ENCODE measurements at places on chromosomes 7 and 10.

DNA sequence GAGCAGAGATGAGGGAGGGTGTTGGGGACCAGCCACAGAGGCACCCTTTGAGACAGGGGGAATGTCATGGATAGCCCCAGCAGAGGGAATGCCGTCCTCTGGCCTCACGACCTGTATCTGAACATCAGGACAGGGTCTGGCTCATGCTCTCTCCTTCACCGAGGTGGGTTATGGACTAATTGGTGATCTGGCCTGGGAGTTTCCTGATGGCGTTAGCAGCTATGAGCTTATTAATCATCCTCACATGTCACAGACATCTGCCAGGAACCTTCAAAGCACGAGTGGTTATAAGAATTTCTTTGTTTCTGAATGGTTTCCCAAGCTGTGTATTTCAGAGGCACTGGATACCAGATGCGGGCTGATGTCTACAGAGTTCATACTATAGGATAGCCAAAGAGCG, 6.9 kb downstream of the CPA4 start:
- DNase-seq: no peak

- no peak for DNase-seq
These were observed 75.5 kb upstream of the CXCL12 start for GRCh38 chr10:44460416-44460815.

- no peak for DNase-seq
These were observed 322.4 kb downstream of the PTEN start for GRCh38 chr10:88185830-88186229.

DNA sequence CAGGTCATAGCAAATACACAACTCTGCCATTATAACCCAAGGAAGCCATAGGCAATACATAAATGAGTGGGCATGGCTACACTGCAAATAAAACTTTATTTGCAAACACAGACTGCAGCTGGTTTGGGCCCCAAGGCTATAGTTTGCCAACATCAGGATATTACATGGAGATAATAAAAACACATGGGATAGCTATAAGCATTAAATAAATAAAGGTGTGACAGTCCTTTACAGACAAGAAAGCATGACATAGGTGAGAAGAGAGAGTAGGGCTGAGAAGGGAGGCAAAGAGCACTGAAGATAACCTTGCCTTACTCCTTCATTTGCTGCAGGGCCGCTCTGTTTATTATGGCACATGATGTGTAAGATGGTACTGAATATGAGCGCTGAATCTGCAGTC, 135.1 kb upstream of the GHITM start:
- DNase-seq: no peak

- DNase-seq: no peak
These were observed 579.8 kb downstream of the GLRX3 start for GRCh38 chr10:130715686-130716670.

DNA sequence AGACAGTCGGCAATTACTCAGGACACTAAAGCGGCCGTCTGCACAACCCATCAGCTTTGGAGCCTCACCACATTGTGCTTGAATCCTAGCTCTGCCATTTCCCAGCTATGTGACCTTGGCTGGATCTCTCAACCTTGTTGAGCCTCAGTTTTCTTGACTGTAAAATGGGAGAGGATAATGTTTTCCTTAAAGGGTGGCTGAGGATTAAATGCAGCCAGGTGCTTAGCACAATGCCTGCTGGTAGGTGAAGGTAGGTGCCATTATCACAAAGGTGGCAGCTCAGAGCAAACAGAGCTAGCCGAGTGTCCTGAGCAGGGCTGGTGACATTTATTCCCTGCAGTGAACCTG, 508.5 kb upstream of the ZMIZ1 start:
- DNase-seq: no peak

- no peak for DNase-seq
These were observed 80.6 kb downstream of the ARHGAP21 start for GRCh38 chr10:24642921-24643678.

- no peak for DNase-seq
These were observed 294.4 kb downstream of the GRM8 start for GRCh38 chr7:126958367-126958766.

DNA sequence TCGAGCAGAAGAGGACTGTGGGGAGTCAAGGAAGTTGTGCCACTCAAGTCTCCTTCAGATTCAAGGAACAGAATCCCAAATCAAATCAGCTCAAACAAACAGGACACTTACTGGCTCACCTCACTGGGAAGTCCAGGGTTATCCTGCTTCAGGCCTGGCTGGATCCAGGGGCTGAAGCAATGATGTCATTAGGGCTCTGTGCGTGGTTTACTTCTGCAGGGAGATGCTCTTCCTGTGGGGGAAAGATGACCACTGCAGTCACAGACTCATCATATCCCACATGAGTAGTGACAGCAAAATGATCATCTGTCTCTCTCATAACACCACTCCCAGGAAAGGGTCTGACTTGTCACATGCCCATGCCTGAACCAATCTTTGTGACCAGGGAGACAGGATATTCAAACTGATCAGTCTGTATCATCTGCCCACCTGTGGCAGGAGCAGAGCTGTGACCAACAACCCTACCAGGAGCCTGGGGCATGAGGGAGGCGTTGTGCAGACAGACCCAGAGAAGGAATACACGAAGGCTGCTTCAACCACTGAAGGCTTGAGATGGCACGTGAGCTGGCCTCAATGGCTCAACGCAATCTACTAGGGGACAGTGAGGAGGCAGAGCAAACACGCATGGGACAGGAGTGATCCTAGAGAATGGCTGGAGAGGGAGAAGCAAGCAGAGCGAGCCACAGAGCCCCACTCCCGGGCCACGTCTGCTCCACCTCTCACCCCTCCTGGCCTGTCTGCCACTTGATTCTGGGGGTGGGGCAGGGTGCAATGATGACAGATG, 27.6 kb upstream of the NANOS1 start:
- no peak for DNase-seq

- DNase-seq: no peak
These were observed 56.3 kb downstream of the CCNY start for GRCh38 chr10:35392482-35393228.

DNA sequence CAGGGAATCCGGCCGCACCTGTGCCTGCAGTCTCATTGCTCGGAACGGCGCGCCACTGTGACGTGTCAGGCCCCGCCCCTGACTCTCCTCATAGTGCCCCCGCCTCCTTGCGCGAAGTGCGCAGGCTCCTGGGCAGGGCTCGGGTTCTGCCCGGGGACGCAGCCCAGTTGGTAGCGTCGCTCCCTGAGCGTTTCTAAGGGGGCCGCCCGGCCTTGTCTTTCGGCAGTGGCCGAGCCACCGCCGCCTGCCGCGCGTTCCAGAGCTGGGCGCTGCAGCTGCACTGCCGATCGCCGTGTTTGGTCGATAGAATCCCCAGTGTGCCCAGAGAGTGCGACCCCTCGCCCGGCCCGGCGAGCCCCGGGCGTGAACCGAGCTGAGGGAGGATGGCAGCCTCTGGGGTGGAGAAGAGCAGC, at the start of gene KLHL7:
Gene KLHL7 (plus strand): TSS at position 142 of the 413 bp plus-strand sequence. CDS start 242 bp downstream, at position 384.
- peak; percentile 83 for DNase-seq

DNA sequence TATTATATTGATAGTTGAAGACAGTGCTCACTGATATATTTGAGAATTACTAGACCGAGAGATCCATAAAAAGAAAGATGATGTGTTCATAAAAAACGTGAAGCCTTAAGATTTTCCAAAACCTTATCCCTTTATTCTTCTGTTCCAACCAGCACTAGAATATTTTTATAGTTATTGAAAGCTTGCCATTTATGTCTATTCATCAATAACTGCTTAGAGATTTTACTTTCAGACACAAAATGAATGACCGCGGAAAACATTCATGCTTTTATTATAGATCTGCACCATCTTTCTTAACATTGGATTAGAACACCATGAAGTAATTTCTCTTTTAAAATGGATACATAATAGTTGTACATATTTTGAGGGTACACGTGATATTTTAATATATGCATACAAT, 77.6 kb downstream of the FBXL13 start:
- no peak for DNase-seq

DNA sequence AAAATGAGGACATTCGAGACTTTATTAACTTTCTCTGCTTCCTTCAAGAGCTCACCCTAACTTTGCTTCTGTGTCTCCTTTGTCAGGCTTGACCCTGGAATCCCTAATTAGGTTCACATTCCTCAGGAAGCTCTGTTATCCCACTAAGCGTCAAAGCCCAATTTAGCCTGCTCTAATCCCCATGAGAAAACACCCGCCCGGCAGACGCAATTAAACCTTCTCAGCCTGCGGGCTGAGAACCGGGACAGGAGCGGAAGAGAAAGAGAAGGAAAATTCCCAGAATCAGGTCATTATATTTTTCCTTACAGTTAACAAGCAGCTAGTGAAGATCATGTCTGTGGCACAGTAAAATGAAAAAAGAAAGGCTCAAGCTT, 93.0 kb downstream of the TNS3 start:
- DNase-seq: no peak

GRCh38 chr7:3162289-3162688, 118.6 kb upstream of the CARD11 start:
- no peak for DNase-seq

- no peak for DNase-seq
These were observed 50.1 kb downstream of the VWC2 start for GRCh38 chr7:49823566-49823965.

GRCh38 chr7:3888096-3888495, 587.0 kb downstream of the SDK1 start:
- no peak for DNase-seq

DNA sequence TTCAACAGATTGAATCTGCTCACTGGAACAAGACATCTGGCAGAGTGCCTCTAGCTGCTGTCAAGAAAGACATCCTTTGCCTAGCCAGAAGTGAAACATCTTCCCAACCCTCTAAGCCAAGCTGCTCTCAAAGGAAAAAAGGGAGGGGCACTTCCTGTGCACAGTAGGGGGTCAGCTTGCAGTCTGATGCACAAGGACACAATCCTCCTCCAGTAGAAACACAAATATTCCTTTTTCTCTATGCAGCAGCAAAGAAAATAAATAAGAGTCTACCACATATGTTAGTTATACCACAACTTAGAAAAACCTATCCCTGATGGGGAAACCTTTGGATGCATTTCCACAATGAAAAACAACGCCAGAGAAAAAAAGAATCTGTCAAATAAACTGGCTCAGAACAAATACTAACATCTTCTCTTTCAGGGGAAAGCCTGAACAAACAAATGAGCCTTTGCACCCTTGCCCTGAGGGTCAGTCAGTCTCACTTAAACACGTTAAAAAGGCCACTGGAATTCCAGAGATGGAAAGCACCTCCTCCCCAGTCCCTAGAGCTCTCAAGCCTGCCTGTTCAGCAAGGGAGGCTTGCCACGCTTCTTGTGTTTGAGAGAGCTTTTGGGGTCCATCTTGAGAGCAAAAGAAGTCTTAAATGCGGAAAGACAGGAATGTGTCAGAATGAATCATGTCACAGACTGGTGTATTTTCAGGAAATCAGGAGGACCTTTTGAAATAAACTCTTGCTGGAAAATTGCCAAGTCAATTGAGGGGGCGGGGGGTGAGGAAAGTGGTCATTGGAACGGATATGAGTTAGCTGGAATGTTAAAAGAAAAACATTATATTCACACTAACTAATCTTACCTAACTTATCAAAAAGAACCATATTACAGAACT, 7.5 kb downstream of the LAMB1 start:
- no peak for DNase-seq

GRCh38 chr7:28088901-28089714, 91.5 kb downstream of the JAZF1 start:
- DNase-seq: no peak

DNA sequence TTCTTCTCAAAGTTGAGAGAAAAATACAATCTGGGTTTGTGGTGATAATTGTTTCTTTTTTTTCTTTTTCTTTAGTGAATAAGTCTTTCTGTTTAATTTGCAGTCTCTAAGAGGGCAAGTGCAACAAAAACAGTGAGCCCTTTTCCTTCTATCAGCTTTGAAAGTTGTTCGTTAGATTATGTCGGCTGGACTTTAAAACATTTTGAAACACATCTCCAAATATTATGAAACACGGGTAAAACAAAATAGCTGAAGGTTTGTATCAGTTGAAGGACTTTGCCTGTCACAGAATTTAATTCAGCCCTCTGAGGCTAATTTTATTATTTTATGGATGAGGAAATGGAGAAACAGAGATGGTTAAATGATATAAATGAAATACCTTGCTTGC, 85.3 kb downstream of the AGMO start:
- DNase-seq: no peak

DNA sequence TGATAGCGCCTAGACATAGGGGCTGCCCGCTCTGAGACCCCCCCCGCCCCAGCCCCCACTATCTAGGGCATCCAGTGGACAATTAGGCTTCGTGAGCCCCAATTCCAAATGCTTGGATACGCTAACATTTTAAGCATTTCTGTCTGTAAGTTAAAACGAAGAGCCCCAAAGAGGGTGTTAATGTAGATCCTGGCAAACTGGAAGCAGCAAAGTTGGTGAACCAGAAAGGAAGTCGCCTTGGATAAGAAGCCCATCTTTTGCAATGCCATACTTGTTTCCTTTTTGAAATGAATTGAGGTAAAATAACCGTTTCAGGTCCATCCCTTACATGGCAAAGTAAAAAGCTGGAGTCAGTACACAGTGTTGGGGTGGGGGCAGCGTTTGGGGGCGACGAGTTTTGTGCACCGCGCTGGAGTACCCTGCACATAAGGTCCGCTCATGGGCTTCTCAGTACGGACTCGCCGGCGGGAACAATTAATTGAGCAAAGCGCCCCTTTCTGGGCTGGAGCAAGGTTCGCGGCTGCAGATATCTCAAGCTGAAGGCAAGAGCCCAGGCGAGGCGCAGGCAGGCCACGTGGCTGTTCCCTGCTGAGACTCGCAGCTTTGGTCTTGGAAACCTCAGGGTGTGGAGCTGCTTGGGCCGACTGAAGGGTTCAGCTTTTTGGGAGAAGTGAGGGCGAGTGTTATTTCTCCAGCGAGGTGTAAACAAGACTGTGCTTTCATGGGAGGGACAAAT, 1.4 kb upstream of the TWIST1 start:
- no peak for DNase-seq

GRCh38 chr7:124073310-124073645, 40.4 kb upstream of the TMEM229A start:
- DNase-seq: no peak

DNA sequence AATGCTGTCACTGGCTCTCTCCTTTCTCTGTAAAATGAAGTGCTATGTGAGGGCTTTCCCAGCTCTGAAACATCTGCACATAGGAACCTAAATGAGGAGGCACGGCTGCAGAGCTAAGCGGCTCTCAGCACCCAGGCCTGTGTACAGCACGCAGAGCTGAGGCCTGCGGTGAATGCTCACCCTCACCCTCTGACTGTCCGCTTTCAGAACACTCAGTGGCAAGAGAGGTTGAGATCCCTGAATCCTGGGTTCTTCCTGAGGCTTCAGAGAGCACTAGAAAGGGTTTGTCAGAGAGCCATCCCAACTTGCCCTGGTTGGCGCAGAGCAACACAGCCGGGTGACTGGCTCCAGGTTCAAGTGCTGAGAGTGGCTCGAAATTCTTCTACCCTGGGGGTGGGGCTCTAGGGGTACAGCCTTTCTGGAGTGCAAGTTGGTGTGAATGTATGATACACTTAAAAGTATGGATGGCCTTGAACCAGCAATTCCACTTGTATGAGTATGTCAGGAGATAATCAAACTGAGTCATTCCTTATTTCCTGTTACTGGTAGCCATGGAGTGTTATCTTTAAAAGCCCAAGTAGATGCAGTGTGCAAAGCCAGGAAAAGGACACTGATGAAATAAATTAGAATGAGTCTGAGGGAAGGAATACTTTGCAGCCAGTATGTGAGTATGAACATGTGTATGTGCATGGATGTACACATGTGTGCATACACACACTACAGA, 1.7 kb upstream of the CCDC201 start:
- DNase-seq: no peak
